Lower leg skin (tissue), 4 donors: ENCODE measurements at places on chromosomes 7 and 10.

- no peak for DNase-seq
These were observed 4.8 kb upstream of the TAF3 start for GRCh38 chr10:7813481-7813880.

DNA sequence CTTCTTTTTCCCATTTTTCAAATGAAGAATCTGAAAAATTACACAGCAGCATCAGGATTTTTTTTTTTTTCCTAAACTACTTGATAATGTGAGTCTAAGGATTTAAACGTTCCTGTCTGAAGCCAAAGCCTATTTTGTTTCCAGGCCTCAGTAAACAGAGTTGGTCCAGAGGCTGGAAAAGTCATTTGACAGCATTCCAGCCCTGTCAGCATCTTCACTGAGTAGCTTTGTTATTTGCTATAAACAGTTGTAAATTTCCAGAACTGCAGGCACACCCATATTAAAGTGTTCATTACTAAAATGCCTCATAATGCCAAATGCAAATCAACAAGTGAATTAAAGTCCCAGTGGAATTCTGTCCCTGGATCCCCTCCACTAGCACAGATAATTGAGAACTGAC lies 35.5 kb upstream of the KMT2E start:
- peak; percentile 88 for DNase-seq

- DNase-seq, result no peak
These were observed 40.6 kb upstream of the NPFFR1 start for GRCh38 chr10:70324339-70324861.

DNA sequence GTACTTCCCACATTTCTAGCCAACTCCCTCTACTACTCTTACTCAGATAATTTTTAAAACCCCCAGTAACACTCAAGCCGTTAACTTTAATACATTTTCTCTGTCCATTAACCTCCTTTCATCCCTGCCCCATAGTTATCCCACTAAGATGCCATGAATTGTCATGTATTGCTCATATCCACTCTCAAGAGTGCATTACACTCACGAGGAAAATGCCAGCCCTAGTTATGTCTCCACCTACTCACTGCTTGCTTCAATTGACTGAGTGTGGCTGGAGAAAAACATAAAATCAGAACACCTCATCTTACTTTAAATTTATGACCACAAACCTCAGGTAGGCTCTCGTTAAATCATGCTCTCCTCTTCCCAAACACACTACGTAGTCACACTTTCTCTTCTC lies 324.1 kb upstream of the NPSR1 start:
- no peak for DNase-seq

DNA sequence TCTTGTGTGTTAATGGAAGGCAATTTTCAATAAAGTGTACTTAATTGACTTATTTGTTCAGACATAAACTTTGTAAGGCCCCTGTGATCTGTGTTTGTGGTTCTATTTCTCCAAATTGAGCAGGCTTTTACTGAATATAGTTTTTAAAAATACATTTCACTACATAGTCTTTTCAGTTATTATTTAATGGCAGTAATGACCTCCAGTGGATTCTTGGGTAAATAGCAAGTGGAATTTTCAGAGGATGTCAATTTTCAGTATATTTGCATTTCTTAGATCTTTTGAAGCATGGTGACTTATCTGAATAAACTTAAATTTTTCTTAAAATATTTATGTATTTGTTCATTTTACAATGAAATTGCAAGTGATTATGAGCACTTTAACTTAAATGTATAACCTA lies 203.1 kb upstream of the PCLO start:
- no peak for DNase-seq

GRCh38 chr10:11563936-11564335 lies 47.5 kb downstream of the USP6NL start:
- no peak for DNase-seq

- no peak for DNase-seq
These were observed 210.2 kb upstream of the CTBP2 start for GRCh38 chr10:125370578-125370977.

- DNase-seq, result no peak
These were observed 230.3 kb downstream of the INHBA start for GRCh38 chr7:41472427-41473125.

DNA sequence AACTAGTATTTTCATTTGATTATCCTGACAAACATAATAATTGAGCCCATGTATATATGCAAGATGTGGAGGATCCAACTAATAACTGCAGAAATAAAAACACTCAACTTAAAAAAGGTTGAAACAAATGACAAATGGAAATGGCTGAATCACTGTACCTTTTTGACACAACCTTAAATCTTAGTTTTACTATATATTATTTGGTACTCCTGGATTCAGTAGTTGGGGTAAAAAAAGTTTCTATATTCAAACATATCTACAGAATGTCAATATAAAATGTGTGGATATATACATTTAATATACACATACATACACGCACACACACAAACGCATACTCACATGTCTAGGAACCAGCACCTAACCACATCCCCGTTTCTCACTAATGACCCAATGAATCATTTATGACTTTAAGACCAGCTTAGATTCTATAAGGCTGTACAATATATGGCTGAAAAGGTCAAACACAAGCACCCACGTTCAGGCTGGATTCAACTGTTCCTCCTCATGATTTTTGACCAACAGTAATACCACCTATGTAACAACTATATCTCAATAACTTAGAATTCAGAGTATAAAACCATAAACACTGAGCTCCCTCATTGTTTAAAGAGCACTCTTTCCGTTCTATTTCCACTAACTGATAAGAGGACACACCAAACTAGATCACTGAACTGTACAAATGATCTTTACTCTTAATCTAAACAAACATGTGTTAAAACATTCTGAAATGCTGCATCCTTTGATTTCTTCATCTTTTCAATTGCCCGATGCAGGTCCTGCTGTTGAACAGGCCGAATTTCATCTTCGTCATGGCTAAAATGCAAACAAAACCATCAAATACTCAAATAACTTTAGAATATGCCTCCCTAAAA lies 63.8 kb downstream of the ATAD1 start:
- DNase-seq, result no peak

DNA sequence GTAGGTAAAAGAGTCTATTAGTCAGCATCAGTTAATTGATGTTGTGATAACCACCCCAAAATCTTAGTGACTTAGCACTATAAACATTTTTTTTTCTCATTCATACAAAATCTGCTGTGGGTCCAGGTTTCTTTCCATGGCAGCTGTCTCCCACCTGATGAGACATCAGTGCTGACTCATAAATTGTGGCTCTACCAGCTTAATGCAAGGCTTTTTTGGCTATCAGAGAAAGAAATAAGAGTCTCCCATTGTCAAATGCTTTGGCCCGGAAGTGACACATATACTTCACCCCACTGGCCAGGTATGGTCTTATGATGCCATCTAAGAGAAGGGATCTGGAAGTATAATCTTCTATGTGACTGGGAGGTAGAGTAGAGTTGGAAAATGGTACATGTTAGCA lies 14.5 kb downstream of the DNAJB9 start:
- no peak for DNase-seq
